Putamen (tissue), 1 donor: ENCODE measurements at places on chromosomes 4 and X.
A peak's percentile ranks its signal among the peaks of the same experiment; 100 is the strongest.

DNA sequence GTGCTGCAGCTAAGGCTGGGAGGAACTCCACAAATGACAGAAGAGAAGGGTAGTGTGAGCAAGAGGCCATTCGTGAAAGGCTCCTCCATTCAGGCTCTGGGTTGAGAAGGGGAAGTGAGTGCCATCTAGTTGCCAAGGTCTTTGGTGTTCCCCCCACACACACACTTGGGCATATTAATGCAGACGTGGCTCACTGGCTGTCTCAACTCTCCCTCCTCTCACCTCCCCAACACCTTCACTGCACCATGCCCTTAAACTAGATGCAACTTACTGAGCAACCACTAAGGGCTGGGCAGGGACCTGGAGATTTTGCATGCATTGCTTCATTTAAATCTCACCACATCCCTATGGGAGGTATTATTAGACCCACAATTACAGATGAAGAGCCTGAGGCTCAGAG, 8.7 kb downstream of the CLRN2 start:
- no peak for DNase-seq

GRCh38 chr4:123812066-123812390, 415.4 kb downstream of the SPRY1 start:
- no peak for DNase-seq

DNA sequence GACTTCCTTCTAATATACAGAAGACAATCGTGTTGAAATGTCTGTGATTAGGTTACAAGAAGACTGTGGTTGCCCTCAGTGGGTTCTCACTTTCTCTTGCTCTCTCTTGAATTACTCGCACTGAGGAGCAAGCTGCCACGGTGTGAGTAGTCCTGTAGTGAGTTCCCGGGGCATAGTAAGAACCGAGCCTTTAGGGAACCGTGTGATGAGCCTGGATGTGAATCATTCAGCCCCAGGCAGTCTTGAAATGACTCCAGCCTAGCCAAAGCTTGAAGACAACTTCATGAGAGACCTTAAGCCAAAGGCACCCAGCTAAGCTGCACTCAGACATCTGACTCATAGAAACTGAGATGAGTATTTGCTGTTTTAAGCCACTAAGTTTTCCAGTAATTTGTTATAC, 292.7 kb downstream of the SPOCK3 start:
- DNase-seq: no peak

DNA sequence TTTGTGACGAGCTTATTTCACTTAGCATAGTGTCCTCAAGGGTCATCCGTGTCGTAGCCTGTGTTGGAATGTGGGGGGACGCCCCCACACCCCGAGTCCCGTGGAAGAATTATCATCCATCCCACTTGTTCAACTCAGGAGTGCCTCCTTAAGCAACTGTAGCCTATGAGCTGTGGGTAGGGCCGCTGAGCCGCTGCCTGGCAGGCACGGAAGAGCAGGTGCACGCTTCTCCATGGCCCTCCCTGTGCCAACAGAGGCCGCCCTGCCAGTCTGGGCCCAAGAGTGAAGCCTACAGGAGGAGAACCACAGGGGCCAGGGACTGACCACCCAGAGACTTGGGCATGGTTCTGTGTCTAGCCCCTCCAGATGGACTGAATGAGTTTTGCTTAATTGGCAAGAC, 2.3 kb upstream of the RGS12 start:
- DNase-seq: no peak

DNA sequence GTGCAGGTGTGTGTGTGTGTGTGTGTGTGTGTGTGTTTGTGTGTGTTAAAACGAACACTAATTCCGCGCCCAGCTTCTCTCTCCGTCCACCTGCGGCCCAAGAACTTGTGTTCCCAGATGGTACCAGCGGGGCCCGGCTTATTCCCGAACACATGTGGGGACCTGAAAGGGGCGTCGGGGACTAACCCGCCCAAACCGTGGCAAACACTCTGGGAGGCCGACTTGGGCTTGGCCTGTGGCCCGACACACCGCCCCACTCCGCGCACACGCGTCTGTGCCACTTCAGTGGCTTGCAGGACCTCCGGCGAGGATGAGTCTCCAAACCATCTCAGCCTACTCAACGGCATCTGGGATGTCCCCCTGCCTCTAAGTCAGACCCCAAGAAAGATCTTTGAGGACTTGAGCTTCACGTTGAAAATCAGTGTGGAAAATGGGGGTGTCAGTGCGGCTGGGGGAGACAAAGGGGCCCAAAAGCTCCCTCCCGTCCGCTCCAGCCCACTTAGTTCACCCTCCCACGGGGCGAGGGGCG, 790 bp upstream of the HHIP start:
- peak; percentile 28 for DNase-seq

GRCh38 chrX:138954976-138955375, 243.5 kb upstream of the FGF13 start:
- no peak for DNase-seq

GRCh38 chrX:123450222-123450621, 266.1 kb downstream of the GRIA3 start:
- no peak for DNase-seq

GRCh38 chrX:72057331-72057730, 74.4 kb downstream of the RTL5 start:
- DNase-seq: no peak

- DNase-seq: no peak
Observed at GRCh38 chr4:169114341-169114974, 104.4 kb upstream of the CBR4 start.

DNA sequence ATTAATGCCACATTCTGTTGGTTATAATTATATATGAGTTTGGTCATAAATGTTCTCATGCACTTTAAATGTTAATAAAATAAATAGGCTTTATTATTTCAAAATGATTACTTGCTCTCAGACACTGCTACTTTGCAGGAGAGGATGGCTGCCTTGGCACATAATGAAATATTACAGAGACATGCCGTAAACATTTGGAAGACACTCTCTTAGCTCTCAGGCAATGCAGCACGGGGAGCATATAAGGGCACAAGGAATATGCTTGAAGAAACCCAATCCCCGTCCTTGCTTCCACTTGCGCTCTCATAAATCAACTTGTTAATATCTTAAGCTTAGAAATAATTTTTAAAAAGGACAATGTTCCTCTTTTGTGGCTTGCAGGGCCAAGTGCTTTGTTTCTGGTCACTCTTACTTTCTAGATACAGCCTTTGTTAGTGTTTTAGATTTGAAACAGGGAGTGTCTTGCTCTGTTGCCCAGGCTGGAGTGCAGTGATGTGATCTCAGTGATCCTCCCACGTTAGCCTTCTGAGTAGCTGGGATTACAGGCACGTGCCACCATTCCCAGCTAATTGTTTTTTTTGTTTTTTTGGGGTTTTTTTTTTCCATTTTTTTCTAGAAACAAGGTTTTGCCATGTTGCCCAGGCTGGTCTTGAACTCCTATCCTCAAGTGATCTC, 445.0 kb downstream of the SPRY1 start:
- no peak for DNase-seq

- no peak for DNase-seq
Observed at GRCh38 chr4:139582044-139582443, 26.0 kb upstream of the SETD7 start.

DNA sequence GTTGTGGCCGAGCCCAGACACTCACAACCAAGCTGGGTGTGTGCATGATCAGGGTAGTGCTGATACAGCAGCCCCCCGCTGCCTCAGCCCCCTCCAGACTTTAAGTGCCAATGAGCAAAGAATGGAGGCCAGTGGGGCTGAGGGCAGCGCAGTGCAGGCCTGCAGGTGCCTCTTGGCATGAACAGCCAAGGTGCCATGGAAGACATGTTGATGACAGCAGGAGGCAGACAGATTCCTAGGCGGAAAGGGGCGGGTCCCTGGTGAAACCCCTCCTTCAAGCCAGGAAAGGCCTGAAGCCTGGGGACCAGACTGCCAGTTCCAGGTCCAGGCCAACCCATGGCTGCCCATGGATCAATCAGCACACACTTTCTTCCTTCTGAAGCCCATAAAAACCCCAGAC, 253.3 kb upstream of the ETNPPL start:
- no peak for DNase-seq

DNA sequence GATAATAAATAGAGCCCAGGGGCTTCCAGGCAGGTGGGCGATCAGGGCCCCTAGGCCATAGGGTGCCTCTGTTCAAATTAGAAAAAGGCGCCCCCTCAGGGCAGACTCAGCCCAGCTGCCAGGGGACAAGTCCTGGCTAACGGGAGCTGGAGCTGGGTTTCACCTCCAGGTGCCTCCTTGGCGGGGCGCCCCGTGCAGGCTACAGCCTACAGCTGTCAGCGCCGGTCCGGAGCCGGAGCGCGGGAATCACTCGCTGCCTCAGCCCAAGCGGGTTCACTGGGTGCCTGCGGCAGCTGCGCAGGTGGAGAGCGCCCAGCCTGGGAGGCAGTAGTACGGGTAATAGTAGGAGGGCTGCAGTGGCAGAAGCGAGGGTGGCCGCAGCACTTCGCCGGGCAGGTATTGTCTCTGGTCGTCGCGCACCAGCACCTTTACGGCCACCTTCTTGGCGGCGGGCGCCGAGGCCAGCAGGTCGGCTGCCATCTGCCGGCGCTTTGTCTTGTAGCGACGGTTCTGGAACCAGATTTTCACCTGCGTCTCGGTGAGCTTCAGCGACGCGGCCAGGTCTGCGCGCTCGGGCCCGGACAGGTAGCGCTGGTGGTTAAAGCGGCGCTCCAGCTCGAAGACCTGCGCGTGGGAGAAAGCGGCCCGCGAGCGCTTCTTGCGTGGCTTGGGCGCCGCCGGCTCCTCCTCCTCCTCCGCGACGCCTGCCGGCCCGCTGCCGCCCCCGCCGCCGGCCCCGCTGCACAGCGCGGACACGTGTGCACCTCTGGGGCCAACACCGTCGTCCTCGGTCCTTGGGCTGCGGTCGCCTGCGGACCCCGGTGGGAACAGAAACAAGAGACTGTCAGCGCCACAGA, 2.4 kb downstream of the NKX3-2 start:
- no peak for DNase-seq

DNA sequence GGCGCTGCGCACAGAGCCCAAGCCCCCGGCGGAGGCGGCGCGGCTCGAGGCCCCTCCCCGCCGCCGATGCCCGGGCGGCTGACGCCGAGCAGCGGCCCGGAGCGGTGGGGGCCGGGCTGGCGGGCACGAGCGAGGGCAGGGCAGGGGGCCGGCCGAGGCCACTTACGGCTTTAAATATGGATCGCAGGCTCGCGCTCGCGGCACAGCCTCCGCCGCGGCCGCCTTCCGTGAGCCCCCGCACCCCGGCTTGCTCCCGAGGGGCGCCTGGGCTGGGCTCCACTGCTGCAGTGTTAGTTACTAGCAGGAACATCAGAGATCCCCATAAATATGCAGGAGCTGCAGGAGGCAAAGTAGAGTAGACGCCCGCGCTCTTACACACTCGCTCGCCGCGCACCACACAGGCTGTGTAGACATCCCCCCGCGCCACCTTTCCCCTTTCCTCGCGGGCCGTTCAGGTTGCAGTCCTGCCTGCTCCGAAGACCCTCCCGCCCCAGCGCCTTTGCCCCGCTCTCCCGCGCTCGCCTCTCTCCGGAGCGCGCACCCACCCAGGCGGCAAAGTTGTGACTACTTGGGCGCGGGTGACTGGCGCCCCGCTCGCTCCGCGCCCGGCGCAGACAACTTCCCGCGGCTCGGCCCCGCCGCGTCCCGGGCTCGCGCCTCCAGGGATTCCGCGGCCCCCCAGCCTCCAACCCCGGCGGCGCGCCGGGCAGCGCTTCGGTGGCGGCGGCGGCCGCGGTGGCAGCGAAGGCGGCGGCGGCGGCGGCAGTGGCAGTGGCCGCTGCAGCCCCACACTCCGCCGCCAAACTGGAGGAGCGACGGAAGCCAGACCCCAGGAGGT, 152.0 kb upstream of the SLC4A4 start:
- peak; percentile 58 for DNase-seq

- DNase-seq: no peak
Observed at GRCh38 chr4:137957806-137958205, 284.3 kb downstream of the SLC7A11 start.

DNA sequence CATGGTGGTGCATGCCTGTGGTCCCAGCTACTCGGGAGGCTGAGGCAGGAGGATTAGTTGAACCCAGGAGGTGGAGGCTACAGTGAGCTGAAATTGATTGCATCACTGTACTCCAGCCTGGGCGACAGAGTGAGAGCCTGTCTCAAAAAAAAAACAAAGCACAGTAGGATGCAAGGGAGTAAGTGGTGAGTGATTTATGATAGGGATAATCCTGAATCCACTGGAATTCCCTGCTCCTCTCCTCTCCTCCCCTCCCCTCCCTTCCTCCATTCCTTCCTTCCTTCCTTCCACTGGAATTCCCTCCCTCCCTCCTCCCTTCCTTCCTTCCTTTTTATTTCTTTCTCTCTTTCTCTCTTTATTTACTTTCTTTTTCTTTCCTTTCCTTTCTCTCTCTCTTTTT, 40.9 kb upstream of the NKRF start:
- DNase-seq: no peak

- no peak for DNase-seq
Observed at GRCh38 chr4:47855350-47855749, 17.5 kb upstream of the CORIN start.

- DNase-seq: no peak
Observed at GRCh38 chr4:105509714-105510113, 35.9 kb upstream of the PPA2 start.

- DNase-seq: no peak
Observed at GRCh38 chr4:19213388-19213787, 1038.3 kb upstream of the SLIT2 start.

DNA sequence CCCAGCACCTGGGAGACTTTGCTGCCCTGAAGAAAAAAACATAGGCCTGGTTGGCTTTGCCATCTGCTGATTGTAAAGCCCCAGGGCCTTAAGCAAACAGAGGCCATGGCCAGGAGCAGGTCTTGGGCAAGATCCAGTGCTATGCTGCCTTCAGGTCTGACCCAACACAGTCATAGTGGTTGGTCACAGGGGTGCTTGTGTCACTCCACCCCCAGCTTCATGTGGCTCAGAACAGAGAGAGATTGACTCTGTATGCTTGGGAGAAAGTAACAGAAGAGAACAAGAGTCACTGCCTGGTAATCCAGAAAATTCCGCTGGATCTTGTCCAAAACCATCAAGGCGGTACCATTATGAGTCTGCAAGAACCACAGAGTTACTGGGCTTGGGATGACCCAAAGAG, 24.4 kb upstream of the SMARCA5 start:
- no peak for DNase-seq

- no peak for DNase-seq
Observed at GRCh38 chr4:183182873-183183725, 84.0 kb downstream of the WWC2 start.

- no peak for DNase-seq
Observed at GRCh38 chrX:129310000-129310399, 213.3 kb downstream of the SMARCA1 start.

DNA sequence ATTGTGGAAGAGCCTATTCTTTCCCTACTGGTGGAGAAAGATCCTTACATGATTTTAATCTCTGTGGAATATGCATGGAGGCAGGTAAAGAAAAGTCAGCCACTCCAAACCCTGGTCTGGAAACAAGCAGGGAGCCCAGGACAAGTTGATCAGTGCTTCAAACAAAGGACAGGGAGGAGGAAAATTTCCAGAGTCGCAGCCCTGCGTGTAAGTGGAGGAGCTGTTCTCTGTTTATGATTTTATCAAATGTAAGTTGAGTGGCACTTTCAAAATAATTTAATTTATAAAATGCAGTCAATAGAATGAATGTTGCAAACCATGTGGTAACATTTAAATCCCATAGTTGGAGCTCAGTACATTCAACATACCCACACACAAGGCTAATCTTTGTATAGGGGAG, 57.0 kb downstream of the SLC34A2 start:
- DNase-seq: no peak
